ENCODE measurements at places on chromosomes 7 and 10.

- no peak for DNase-seq
Measured at GRCh38 chr7:14104861-14105260, 115.4 kb upstream of the ETV1 start.

GRCh38 chr10:88256013-88256680 lies 327.0 kb downstream of the RNLS start:
- no peak for DNase-seq

DNA sequence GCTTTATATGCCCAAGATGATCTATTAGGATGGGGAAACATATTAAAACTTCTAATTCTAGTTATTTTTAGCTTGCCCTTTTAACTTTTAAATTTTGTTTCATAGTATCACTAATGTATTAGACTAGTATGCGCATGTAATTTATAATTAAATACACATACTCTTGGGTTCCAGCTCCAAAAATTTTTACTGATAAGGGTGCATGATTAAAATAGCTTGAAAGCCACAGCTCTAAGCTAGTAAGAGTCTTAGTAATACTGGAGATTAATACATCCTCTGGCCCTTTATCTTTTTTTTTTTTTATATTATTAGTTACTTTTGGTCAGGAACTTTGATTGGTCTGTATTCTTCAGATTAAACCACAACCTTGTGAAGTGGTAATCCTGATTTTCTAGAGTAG lies 53.6 kb downstream of the ATXN7L1 start:
- DNase-seq, result no peak

- no peak for DNase-seq
Measured at GRCh38 chr7:47478017-47478344, 103.9 kb downstream of the TNS3 start.

DNA sequence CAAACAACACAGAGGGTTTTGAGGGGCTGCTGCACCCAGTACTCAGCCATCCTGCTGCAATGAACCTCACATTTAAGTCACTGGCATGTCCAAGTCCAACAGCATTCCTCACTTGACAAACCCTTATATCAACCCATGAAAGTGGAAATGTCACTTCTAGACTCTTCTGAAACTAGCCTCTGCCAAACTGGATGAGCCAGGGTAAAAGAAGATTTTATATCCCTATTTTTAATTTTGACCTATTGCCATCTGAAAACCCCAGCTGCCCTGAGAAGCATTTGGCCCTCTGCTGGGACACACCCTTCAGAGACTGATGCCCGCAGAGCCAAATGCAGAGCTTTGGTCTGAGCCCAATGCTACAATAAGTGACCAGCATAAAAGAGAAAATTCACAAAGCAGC lies 201.1 kb downstream of the ANK3 start:
- DNase-seq, result no peak

- DNase-seq, result peak; percentile 60
Measured at GRCh38 chr10:116470768-116471415, 43.2 kb downstream of the PNLIPRP3 start.

DNA sequence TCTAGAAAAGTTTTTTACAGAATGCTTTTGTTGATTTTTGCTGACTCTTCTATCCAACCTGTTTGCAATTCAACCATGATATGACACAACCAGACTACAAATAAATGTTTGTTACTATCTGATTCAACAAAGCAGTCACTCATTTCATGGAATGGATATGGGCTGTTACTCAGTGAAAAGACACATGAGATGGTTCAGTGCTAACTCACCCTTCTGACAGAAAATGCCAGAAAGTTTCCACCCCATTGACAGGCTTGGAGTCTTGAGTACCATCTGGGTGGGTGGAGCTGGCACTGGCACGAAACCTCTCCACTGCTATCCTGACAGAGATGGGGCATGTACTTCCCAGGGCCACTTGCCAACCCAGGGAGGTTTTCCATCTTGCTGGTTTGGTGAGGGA lies 39.5 kb downstream of the RBM28 start:
- DNase-seq, result no peak

DNA sequence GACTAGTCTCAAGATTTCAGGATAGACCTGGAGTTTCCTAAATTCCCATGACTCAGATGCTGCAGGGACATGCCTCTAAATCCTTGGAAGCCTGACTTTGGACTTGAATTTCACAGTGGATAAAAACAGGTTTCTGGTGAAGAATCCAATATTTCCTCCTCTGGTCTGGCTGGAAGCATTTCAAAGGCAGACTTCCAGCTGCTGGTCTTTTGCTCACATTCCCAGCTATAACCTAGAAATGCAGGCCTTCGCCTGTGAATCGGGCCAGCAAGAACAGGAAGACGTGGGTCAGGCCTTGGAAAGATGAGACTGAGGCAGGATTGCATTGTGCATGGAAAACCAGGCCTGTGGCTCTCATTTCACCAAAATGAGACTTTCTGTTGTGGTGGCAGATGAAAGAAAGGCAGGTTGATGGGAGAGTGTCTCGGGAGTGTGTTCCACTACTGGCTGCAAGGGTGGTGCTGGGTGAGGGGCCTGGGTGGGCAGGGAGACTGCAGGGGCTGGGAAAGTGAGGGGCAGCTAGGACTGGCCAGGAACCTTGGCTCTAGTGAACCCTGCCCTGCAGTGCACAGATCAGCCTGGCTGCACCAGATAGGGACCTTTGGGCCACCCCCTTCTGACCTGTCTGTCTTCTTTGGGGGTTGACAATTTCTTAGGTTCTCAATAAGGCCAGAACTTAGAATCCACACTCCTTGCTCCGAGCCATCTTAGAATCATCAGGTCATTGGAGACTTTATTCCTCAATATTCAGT lies 488.8 kb upstream of the MKI67 start:
- no peak for DNase-seq

- DNase-seq, result no peak
Measured at GRCh38 chr10:99975942-99976809, 33.6 kb downstream of the DNMBP start.

- no peak for DNase-seq
Measured at GRCh38 chr10:19638182-19638895, 177.9 kb upstream of the PLXDC2 start.

- DNase-seq, result no peak
Measured at GRCh38 chr7:152866125-152866524, 106.6 kb downstream of the ACTR3B start.

GRCh38 chr7:97215556-97215955 lies 98.1 kb downstream of the SDHAF3 start:
- no peak for DNase-seq

DNA sequence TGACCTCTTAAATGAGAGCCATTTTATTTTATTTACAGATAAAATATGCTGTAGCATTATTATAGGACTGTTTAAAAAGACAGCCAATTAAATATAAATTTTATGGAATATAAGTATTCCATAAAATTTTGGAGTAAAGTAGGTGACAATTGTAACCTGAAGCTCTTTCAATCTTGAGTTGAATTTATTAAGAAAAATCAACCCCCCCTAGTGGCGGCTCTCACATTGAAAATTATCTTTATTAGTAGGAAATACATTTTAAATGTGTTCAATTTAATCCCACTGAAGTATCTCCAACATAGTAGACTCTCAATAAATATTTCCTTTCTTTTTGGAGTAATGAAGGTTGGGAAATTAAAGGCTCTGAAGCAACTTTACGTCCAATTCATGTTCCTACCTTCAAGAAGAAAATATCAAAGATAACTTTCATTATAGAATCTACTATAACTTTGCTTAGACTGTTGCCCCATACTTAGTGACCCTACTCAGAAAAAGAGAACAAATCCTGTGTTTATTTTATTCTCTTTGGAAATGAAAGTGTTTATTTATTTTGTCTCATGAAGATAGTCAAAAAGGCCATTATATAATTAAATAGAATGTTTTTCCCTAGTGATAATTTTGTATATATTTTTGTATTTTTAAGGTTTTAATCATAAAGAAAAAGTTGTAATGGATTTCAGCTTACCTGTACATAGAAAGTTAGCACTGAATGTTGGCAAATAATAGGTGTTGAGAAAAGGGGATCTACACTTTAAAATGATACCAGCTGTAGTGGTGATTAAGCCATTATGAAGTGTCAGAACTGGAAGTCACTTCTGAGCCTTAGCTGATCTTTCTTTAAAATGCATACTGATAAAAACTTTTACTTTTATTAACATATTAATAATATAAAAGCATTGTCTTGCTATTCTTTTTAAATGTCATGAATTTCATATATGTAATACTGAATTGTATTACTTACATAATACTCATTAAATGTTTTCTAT lies 3.3 kb downstream of the AHR start:
- no peak for DNase-seq

GRCh38 chr7:151416112-151416940 lies 6.5 kb upstream of the WDR86 start:
- no peak for DNase-seq

- DNase-seq, result peak; percentile 58
Measured at GRCh38 chr10:93757136-93757535, 600 bp upstream of the LGI1 start.

- no peak for DNase-seq
Measured at GRCh38 chr10:43058716-43059335, 18.0 kb upstream of the RET start.

DNA sequence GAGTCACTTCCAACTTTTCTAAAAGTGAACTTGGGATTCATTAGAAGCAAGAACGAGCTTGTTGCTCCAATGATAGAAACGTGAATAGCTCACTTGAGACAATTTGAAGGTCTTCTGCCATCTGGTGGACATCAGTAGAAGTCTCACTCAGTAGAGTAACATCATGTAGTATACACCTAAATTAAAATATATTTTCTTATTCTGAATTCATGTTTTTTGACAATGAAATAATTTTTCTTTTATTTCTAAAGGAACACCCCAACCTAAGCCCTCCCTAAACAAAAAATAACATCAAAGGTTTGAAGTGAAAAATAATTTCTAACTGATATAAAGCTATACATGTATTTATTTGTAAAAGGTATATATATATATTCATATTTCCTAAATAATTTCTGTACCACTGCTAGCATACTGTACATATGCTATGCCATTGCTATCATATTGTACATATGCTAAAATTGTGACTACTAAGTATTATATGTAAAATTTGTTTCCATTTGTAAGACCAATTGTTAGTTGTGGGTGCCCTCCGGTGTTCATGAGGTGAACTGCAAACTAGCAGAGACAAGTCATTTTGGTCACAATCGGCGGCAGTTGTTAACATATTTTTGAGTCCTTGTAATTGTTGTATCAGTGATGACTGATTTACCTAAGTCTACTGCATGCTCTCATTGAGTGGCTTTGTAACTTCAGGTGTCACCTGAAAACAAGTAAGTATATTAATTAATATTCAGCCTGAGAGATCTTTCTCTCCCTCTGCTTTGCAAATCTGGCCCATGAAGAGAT lies 121.9 kb downstream of the PTPRZ1 start:
- DNase-seq, result peak; percentile 54

GRCh38 chr7:6290319-6290741 lies 17.9 kb upstream of the CYTH3 start:
- DNase-seq, result no peak

DNA sequence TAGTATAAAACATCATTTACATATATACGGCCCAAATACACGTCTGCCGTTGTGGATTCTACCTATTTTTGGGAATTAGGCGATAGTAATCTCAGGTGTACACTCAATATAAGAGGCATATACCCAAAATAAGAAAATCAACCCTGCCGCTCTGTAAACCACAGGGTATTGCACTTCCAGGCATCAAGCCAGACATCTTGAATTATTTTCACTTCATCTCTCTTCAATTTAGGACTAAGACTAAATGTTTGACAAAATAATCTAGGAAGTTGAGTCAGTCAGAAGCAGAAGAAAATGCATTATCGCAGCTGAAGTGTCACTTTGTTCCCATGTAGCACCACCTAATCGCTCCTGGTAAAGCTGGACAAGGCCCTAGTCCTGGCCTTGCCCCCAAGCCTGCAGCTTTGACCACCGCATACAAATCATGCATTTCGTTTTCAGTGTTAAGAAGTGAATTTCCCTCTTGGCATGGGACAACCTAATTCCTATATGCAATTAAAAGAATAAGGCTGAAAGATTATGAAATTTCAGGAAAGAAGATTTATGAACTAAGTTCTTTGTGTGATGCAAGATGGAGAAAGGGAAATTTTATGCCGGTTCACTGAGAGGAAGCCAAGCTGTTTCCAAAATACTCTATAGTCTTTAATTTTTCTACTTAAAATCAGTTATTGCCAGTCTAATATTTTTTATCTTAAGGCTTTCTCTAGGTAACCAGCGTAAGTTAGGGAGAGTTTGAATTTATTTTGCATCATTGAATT lies 26.0 kb downstream of the CABCOCO1 start:
- no peak for DNase-seq

- no peak for DNase-seq
Measured at GRCh38 chr7:33854178-33854577, 51.2 kb upstream of the BMPER start.

DNA sequence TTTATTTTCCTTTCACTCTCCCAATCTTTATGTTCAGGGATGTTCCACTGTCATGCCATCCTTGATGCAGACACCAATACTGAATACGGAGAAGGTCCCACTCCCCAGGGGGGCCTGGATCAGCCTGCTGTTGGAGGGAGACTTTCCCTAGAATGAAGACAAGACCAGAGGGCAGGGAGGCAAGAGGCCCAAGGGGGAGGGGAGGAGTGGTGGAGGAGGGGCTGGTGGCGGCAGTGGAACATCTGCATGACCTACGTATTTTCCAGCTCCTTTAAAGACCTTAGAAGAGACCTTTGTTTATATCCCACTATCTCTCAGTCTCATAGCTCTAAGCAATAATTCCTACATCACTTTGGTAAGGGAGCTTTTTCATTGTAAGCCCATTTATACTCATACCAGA lies 183.0 kb downstream of the HECW1 start:
- no peak for DNase-seq

DNA sequence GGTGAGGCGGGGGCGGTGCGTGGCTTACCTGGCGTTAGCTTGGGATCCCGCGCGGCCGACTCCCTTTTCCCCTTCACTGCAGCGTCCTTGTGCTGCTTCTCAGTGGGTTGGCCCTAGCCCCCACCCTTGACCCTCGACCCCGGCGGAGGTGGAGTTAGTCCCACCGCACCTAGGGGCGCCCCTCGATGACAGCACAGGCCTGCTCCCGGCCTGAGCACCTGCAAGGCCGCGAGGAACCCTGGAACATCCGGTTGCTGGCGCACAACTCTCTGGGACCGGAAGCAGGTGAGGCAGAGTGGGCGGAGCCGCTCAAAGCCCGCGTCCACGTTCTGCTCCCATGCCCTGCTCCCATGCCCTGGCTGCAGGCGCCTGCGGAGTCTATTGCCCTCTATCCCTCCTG lies 266.9 kb downstream of the USP6NL start:
- DNase-seq, result no peak

- no peak for DNase-seq
Measured at GRCh38 chr7:17948526-17949238, 8.4 kb upstream of the SNX13 start.

DNA sequence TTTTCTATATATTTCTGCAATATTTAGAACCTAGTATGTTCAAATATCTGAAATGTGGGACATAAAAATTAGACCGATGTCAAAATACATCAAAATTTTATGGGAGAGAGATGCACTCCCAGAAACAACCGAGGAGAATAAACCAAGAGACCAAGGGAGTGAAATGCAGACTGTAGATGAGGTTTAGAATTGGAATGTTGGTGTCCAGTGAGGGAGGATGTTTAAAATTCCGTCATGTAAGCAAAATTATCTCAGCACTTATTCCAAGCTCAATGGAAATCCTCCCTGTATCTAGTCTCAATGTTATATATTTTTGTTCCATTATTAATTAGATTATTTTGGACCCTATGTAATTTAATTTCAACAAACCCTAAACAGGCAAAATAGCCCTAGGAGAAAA lies 61.9 kb upstream of the MAGI2 start:
- no peak for DNase-seq

Data from HEK293T (cell line).